ENCODE measurements at places on chromosomes 1 and 21.

DNA sequence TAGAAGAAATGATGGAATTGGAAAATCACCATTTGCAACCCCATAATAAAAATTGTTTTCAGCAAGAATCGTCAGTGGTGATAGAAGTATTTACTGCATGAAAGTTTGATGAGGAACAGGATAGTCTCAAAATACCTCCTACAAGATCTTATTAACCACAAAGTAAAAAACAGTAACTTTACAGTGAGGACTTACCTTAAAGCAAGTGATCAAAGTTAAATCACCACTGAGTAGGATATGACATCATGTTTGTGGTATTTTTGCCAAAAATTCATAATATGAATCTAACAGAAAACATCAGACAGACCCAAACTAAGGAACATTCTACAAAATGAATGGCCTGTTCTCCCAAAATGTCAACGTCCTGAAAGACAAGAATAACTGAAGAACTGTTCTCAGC is 19.9 kb downstream of the ALDH9A1 start:
- no peak for DNase-seq

- DNase-seq = no peak
Measured at GRCh38 chr1:66331658-66332547, 202.1 kb upstream of the SGIP1 start.

- no peak for DNase-seq
Measured at GRCh38 chr1:24525606-24526005, 23.0 kb downstream of the RCAN3 start.

DNA sequence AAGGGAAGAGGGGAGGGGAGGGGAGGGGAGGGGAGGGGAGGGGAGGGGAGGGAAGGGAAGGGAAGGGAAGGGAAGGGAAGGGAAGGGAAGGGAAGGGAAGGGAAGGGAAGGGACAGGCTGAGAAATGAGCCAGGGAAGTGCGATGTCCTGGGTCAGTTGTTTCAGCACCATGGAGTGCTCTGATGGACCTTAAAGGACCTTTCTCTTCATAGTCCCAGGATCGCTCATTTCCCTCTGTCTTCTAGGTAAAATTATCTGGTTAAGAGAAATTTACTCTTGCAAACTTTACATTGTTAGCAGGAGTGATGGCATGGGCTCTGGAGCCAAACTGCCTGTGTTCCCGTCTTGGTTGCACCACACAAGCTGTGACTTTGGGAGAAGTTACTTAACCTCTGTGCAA is 357.8 kb downstream of the MATN1 start:
- DNase-seq = no peak

- no peak for DNase-seq
Measured at GRCh38 chr21:32338209-32338921, 39.7 kb downstream of the MRAP start.

GRCh38 chr1:172810480-172811175 is 151.7 kb downstream of the FASLG start:
- no peak for DNase-seq

DNA sequence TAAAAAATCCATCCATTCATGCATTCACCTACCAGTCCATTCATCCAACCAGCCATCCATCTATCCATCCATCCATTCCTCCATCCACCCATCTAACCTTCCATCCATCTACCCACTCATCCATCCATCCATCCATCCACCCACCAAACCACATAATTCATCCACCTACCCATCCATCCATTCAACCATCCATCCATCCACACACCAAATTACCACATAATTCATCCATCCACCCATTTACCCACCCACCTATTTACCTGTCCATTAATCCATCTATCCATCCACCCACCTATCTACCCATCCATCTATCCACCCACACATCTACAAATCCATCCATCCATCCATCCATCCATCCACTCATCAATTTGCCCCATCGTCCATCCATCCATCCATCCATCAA is 71.4 kb downstream of the CLIC6 start:
- DNase-seq = no peak

GRCh38 chr1:155499953-155500639 is 62.5 kb downstream of the ASH1L start:
- DNase-seq = no peak

GRCh38 chr21:45175326-45176095 is 101.1 kb downstream of the ADARB1 start:
- no peak for DNase-seq

DNA sequence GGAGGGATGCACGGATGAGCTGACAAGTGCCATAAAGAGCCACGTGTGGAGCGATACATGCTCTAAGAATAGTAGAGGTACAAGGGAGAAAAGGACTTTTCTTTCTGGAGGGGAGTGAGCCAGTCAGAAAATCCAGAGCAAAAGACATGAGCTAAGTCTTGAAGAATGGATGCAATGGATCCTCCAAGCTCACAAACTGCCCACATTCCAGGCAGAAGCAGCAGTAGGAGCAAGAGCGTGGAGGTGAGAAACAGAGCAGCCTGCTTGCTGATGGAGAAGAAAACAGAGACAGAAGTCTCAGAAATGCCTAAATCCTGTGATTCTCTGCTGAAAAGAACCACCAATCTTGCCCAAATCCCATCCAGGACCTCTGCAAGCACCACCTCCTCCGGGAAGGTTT is 78.2 kb upstream of the RALGPS2 start:
- no peak for DNase-seq

GRCh38 chr1:54401799-54402198 is 4.4 kb downstream of the SSBP3 start:
- no peak for DNase-seq

DNA sequence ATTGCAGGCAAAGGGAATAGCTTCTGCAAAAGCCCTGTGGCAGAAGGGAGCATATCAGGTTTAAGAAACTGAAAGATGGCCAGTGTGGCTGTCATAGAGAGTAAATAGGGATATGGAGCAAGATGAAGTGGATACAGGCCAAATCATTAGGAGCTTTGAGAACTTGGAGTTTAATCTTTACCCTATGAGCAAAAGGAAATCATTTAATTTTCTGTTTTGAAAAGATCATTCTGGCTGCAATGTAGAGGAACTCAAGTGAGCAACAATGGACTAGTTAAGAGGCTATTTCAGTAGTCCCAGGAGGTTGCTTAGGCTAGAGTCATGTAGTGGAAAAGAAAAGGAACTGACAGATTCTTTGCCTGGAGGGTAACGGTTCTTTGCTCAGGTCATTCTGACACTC is 47.2 kb downstream of the RAP1A start:
- DNase-seq = no peak

GRCh38 chr1:246583448-246584185 is 17.4 kb downstream of the CNST start:
- no peak for DNase-seq

DNA sequence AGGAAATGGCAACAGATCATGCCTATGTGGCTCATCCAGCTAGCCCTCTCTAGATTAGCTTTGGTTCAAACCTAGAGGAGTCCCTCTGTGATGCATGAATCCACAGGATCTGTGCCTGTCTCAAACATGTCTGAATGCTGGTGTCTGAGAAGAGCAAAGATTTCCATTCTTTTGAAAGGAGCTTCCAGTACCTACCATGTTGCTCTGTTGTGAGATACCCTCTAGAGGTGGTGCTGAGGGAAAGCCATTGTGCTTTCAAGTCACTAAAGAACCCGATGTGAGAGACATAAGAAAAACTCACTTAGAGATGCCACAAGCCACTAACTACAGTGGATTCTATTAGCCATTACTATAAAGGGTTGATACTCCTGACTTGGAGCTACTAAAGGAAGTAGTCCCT is 103.6 kb downstream of the LRRC40 start:
- no peak for DNase-seq

GRCh38 chr1:89687254-89687653 is 54.3 kb downstream of the LRRC8C start:
- DNase-seq = no peak

- DNase-seq = no peak
Measured at GRCh38 chr1:17755120-17755519, at the start of gene ACTL8. TSS of gene ACTL8 (plus strand) at chr1:17755333. CDS start at chr1:17823009, 67,676 bp downstream.

DNA sequence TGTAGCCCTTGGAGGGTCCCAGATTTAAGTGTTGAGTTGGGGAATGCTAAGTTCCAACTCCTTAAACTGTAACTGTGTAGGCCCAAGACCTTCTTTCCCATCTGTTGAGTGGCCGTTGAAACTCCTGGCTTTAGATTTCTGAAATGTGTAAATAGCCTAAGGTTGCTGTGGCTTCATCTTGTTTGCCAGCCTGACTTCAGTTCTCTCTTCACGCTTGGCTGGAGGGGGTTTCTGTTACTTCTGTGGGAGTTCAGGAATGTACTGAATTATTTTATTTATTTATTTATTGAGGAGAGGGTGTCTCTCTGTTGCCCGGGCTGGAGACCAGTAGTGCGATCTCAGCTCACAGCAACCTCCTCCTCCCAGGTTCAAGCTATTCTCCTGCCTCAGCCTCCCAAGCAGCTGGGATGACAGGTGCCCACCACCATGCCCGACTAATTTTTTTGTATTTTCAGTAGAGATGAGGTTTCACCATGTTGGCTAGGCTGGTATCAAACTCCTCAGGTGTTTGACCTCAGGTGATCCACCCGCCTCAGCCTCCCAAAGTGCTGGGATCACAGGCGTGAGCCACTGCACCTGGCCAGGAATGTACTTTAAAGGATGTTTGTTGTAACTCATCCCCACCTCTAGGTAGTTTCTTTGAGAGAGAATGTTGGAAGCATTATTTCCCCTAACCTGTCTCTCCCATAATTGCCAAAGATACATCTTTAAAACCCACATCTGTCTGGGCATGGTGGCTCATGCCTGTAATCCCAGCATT is 5.9 kb downstream of the TTC39A start:
- no peak for DNase-seq

DNA sequence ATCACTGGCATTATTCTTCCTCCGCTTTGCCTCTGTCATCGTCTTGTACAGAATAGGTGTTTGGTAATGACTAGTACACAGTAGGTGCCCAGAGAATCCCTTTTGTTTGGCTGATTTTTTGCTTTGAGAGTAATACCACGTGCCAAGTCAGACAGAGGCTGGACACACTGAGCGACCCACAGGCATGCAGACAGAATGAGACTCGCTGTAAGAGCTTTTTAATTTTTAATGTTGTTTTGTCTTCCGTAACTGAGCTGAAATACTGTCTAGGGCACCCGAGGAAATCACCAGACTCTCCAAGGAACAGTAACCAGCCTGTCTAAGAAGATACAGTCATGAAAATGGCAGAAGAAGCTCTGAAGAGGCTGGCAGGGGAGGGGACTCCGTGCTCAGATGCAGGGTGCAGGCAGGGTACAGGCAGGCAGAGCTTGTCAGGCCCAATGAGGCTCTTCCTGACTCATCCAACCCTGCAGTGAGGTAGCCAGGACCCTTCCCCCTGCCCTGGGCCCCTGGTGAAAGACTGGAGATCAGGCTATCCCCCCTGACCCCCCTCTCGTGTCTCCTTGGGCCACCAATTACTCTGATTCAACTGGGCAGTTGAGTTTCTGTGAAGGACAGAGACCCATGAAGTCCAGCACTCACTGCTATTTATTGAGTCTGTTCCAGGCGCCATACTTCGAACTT is 60.1 kb upstream of the ECE1 start:
- DNase-seq = no peak

- DNase-seq = no peak
Measured at GRCh38 chr1:152752225-152752624, 5.6 kb upstream of the KPRP start.

GRCh38 chr1:213464786-213465460 is 413.9 kb downstream of the RPS6KC1 start:
- DNase-seq = no peak

GRCh38 chr1:195251900-195252299 is 1356.3 kb downstream of the KCNT2 start:
- no peak for DNase-seq

DNA sequence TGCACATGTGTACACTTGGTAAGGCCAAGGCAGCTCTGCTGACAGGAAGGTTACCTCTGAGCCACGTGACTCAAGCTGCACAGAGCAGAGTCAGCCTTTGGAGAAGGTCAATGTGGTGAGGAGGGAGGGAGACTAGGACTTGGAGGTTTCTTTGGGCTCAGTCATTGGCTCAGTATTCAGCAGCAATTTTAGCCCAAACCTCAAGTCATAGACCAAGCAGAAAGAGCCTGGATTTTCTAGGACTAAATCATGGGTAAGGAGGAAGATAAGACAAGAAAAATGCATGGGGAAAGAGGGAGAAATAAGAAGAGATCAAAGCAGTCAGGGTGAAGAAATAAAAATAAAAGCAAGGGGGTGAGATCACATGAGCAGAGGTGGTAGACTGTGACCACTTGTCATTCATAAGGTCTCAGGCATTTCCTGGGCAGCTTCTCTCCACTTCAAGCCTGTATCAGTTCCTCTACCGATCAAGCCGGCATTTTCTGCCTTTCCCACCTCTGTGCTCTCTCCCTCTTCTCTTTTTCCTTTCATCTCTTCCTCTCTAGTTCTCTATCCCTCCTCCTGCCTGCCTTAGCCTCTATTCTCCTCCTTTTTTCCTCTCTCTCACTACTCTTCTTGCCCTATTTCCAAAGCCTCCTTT is 51.7 kb upstream of the DUSP10 start:
- DNase-seq = no peak
